HAP-1 (cell line): ENCODE measurements at places on chromosomes 5 and 9.

GRCh38 chr5:65105301-65105700 lies 336.6 kb downstream of the CWC27 start:
- no peak for DNase-seq

GRCh38 chr5:148713735-148714508 lies 59.6 kb upstream of the HTR4 start:
- DNase-seq: no peak

- DNase-seq: no peak
These were observed 385.6 kb downstream of the MLLT3 start for GRCh38 chr9:20236676-20237075.

DNA sequence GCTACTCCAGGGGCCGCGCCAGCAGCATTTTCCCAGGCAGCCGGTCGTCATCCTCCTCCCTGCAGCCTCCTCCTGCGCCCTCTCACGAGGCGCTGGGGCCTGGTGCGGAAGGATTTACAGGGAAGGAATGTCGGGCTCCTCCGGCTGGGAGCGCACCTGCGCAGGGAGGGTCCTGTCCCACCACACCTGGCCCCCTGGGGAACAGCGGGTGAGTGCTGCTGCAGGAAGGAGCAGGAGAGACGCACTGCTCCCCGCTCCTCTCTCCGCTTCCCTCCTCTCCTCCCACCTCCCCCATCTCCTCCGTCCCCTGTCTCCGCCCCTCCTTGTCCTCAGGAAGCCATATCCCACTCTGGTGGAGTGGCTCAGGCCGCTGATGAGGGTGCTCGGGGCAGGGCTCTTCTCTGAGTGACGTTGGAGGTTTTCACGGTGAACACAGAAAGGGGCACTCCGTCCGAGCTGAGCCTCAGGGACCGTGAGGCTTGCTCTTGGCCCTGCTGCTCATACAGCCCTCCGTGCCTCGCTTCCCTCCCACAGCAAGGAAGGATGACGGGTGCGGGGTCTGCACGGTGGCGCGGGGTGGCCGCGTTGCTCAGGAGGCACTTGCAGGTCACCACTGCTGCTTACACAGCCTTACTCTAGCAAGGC lies 31.3 kb downstream of the IRX4 start:
- no peak for DNase-seq

GRCh38 chr5:947626-948471 lies 55.2 kb downstream of the TRIP13 start:
- DNase-seq: no peak
